ENCODE measurements at places on chromosomes 5 and 9.
A peak's percentile ranks its signal among the peaks of the same experiment; 100 is the strongest.

DNA sequence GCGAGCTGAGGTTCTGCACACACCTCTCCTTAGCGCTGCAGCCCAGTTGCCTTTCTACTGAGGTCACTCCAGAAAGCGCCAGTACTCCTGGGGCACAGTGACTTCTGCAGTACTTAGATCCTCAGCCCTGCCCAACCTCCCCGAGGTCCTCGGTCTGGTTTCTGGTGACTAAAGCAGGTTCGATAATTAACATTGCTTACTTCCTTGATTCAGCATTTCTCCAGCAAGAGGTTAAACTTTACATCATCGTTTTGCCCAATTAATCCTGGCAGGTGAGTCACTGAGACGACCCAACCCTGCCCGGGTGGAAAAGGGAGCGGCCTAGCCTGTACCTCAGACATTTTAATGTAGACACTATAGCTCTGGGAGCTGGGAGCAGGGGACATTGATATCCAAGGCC is 77.6 kb downstream of the PLAC8L1 start:
- no peak for DNase-seq

DNA sequence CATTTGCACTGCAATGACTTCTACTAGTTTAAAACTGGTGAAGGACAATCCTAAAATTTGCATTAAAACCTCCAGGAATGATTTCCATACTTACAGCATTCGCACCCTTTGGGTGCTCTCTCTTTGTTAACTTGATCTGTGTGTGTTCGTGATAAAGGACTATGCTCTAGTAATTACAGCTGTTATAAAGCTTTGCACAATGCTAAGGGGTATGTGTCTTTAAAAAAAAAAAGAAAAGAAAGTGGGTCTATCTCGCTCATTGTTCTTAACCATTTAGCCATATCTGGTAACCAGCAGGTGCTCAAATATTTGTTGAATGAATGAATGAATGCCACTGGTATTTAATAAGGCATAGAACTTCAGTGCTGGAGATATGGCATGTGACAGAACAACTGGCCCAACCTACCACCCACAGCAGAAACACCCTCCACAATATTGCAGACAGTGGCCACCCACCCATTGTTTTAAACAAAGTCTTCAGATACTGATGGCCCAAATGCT is 8.7 kb downstream of the TRIM36 start:
- DNase-seq, result no peak

- no peak for DNase-seq
Observed at GRCh38 chr5:93017849-93018248, 563.2 kb downstream of the NR2F1-AS1 start.

DNA sequence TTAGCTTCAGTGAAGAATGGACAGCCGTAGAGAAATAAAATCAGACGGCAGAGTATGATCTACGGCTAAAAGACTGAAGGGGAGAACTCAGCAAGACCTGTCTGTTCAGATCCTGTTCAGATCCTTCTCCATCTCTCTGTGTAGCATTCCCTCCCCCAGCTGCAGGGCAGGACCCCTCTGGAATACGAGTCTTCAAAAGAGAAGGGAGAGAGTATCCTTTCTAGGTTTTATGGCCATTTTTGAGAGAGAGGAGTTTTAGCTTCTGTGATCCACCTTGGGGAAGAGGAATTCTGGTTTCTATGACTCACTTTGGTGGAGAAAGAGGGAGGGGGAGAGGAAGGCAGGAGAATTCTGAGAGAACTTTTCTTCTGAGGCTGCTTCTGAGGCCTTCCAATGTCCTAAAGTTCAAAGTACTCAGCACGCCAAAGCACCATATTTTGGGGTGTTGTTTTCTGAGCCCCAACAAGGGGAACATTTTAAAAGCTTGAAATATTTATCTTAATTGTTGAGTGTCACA is 194.4 kb upstream of the TLE4 start:
- no peak for DNase-seq

GRCh38 chr9:93900971-93901861 is 53.9 kb downstream of the BARX1 start:
- DNase-seq, result no peak

- DNase-seq, result no peak
Observed at GRCh38 chr9:92295240-92295790, 1.8 kb upstream of the IARS1 start.

DNA sequence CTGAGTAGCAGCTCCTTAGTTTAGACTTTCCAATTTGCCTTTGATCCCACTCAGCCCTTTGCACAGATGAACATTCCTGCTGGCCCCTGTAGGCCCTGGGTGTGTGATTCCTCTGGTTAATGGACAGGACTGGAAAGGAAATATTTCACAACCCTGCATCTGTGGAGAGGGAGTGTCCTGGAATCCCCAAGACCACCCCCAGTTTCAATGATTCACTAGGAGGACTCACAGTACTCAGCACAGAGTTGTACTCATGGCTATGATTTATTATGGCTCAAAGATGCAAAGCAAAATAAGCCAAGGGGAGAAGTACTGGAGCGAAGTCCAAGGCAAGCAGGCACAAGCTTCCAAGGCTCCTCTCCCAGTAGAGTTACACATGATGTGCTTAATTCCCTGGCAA is 42.4 kb upstream of the TJP2 start:
- no peak for DNase-seq

DNA sequence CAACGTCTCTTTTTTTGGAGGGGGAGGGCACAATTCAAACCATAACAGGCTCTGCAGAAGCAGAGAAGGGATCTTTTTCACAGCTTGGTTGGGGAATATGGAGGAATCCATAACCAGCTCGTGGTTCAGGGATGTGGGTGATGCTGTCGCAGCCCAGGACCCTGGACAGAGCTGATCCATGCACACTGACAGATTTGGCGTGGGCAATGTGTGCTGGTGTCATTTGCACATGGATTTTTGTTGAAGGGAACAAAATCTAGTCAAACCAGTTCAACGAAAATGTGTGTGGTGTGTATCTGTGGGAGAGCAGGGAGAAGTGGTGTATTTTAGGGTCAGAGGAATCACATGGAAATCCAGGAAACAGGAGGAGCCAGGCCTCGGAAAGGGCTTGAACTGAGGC is 4.2 kb downstream of the DOCK2 start:
- DNase-seq, result no peak

DNA sequence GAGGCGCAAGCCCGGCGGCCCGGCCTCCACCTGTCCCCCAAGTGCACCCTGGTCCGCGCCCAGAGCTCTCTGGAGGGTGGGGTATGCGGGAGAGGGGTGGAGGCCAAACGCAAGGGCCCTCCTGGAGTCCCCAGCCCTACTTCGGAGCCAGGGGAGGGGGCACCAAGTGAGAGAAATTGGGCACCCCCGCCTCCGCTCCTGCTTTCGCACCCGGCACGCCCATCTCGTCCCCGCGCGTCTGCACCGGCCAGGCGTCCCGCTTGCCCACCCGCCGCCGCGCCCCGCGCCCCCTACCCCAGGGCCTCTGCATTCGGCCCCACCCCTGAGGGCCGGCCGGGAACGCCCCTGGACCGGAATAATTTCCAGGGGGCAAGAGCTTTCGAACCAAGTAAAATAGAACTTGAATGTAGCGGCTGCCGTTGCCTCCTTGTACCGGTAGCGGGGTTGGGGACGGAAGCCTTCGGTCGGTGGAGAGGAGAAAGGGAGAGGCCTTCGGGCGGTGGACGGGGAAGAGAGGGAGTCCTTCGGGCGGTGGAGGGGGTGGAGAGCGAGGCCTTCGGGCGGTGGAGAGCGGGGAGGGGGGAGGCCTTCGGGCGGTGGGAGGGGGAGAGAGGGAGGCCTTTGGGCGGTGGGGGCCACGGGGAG is 694 bp upstream of the PHPT1 start:
- DNase-seq, result peak; percentile 7

GRCh38 chr5:99063737-99064136 is 134.9 kb upstream of the CHD1 start:
- DNase-seq, result no peak

GRCh38 chr5:1105350-1106265 is 6.3 kb downstream of the SLC12A7 start:
- no peak for DNase-seq

GRCh38 chr9:127128341-127129072 is 6.1 kb upstream of the ANGPTL2 start:
- DNase-seq, result no peak

GRCh38 chr9:111804636-111805035 is 9.9 kb upstream of the SHOC1 start:
- no peak for DNase-seq
